Placental pericyte (primary cell): ENCODE measurements at places on chromosomes 1 and 21. TPM values are rescaled to one million over a fixed set of nuclear protein-coding genes. Genes with fewer than 3 reads are reported as not detected.

LRRC7 gene
- total RNA-seq: under 0.01 TPM in 2 replicates

CGN gene
- total RNA-seq: 0.72 TPM in 1 of 2 replicates, not detected in the other

HES4 gene
- total RNA-seq: 4.2 and 16.8 TPM in 2 replicates

LORICRIN gene
- total RNA-seq: not detected in 2 replicates

LHX8 gene
- 0.44 TPM in 1 of 2 replicates, not detected in the other for total RNA-seq

DLGAP3 gene
- not detected in 2 replicates for total RNA-seq

SRM gene
- 65.0 and 68.1 TPM in 2 replicates for total RNA-seq

GBP7 gene
- total RNA-seq: not detected in 2 replicates
